Hindlimb muscle (tissue), 1 donor: ENCODE measurements at places on chromosomes 11 and 22.

DNA sequence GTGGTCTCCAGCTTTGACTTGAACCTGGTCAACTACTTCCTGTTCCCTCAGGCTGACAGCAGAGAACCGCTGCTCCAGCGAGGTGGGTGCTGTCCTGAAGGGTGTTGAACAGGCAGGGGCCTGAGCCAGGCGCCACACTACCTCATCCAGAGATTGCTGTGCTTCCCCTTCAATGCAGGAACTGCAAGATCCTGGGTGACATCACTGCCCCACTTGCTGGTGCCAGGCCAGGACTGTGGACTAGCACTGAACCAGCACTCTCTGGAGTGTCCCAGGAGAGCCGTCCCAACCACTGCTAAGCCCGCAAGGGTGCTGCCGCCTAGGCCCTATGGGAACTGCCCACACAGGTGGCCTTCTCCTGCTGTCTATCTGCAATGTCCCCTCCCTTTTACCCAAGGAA is 51.7 kb downstream of the GAB4 start:
- DNase-seq: no peak

DNA sequence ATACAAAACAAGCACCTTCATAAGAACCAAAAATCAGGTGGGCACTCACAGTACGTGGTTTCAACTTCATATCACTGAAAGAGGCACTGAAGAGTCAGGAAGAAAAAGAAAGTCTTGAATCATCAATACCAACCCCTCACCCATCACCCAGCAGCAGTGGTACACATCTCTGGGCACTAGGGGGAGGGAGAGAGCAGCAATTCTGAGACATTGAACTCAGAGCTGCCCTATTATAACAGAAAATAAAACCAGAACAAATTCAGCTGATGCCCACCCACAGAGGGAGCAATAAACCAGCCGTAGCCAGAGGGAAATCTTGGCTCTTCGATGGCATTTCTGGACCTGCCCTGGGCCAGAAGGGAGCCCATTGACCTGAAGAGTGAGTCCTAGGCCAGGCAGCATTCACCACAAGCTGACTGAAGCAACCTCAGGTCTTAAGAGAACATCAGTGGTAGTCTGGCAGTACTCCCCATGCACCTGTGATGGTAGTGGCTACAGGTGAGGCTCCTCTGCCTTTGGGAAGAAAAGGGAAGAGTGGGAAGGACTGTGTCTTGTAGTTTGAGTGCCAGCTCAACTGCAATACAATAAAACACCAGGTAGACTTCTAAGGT is 42.2 kb upstream of the FAM181B start:
- DNase-seq: no peak

GRCh38 chr11:76766521-76766920 is 16.6 kb upstream of the TSKU start:
- DNase-seq: no peak

DNA sequence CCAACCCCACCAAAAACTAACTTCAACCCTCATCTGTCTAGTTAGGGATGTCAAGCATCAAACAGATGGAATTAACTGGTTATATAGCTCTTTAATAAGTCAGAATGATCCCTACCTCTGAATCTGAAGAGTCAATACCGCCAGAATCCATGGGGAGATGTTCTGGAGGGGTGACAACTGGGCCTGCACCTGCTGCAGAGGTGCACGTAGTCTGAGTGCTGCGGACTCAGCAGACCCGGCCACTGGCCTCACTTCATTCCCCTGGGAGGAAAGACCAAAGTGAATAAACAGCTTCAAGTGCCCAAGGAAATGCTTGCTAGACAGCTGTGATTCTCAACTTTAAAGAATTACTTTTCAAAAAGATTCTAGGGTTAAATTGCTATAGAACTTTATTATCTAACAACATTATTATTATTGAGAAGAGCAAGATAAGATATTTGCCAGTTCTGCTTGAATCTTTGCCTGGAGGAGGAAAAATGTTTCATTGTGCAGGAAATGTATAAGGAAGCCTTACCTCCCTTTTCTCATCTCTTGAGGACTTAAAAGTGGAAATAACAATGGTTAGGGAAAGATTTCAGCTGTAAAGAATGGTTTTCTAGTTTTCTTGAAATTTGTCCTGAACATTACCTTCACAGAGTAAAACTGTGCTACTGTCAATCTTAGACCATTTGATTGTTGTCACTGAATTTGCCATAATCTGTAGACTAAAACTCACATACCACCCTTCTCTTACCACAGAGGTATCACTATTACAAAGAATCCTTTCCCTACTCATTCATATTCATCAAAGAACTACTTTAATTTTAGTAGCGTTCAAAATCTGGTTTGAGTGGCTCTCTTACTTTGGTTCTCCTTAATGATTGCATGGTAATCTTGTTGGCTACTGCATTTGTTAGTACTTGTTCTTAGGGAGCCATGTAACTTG is 4.2 kb downstream of the XBP1 start:
- no peak for DNase-seq

- DNase-seq: no peak
Observed at GRCh38 chr11:117187799-117188481, 9.4 kb downstream of the SIDT2 start.

GRCh38 chr11:898540-899190 is 11.9 kb downstream of the CHID1 start:
- DNase-seq: peak; percentile 29

- DNase-seq: no peak
Observed at GRCh38 chr22:35601743-35602615, 15.2 kb downstream of the MB start.

- no peak for DNase-seq
Observed at GRCh38 chr11:70353900-70354568, 44.3 kb upstream of the CTTN start.

- no peak for DNase-seq
Observed at GRCh38 chr11:68632802-68633201, 51.5 kb upstream of the GAL start.

DNA sequence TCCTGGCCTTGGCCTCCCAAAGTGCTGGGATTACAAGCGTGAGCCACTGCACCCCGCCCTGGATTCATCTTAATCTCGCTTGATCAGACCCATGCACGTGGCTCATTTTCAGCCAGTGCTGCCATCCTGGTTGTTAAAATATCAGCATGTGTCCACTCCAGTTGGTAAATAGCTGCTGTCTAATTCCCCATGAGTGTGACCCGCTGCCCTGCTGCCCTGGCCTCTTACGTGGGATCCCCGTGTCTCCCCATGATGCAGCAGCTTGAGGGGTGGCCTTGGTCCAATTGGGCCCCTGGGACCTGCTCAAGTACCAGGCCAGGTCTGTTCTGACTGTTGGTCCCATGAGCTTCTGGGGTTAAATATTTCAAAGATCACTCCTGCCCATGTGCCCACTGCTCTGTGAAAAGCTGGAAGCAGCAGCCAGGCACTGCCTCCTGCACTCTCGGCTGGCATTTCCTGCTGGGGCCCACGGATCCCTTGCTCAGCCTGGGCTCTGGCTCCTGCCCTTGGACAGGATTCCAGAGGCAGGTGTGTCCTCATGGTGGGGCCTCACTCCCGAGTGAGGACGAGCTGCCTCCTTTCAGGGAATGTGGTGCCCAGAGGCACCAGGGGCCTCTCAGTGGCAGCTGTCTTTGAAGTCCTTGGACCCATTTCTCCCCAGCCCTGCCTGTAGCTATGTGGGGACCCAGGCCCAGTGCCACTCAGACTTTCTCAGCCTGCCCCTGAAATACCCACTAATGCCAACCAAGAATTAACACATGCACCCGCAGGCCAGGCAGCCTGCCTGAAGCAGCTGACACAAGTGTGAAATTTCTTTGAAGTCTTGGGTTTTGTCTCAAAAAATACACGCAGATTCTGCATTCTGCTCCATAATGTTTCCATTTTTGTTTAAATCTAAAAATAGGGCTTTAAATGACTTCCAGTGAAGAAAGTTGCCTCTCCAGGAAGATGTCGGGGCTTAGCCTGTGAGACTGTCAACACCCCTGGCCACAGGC is 38.1 kb upstream of the PRDM11 start:
- no peak for DNase-seq

DNA sequence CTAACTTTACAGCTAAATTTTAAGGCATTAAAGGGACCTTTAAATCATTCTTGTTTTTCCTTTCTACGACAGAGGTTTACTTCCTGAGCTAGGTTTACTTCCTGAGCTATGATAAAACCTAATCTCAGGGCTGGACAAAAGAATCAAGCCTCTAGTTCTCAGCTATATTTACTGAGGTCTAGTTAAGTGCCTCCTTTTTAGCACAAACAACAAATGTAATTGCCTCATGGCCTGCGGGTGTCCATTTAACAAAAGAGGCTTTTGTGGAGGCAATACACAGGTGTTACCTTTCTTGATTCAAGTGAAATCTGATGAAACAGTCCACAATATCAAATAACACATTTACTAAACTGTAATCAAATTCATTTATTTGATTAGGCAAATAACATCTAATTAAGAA is 67.3 kb downstream of the IMMP1L start:
- DNase-seq: no peak

GRCh38 chr22:36068776-36069344 is 40.2 kb upstream of the RBFOX2 start:
- no peak for DNase-seq

DNA sequence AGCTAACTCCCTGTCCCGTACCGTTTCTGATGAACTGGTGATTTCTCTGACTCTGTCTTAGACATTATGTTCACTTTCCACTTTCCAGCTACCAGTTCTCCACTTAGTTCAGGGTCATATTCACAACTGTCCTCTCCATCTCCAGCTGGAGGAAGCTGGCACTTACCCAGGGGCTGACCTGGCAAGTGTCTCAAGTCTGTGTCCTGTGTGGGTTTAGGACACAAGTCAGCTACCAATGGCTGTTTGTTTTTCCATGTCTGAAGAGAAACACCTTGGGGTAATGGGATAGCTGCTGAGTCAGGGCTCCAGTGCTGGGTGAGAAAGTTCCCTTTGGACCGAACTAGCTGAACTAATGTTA is 134.4 kb downstream of the CSNK2A3 start:
- peak; percentile 36 for DNase-seq

DNA sequence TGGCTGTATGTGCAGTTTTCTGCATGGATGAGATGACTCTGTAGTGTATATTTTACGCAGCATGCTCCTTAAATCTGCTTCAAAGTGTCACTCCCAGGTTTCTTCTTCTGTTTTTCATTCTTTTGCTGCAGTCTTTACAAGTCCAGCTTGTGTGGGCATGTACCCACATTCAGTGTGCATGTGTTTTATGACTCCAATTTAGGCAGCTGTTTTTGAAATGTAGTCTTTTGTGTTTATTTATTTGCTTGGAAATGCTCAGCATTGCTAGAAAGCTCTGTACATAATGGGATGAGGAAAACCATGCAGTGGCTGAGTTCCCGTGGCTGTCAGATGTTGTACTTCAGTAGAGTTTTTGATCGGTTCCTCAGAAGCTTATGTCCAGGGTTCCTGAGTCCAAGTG is 138.5 kb downstream of the ARHGAP42 start:
- DNase-seq: no peak

DNA sequence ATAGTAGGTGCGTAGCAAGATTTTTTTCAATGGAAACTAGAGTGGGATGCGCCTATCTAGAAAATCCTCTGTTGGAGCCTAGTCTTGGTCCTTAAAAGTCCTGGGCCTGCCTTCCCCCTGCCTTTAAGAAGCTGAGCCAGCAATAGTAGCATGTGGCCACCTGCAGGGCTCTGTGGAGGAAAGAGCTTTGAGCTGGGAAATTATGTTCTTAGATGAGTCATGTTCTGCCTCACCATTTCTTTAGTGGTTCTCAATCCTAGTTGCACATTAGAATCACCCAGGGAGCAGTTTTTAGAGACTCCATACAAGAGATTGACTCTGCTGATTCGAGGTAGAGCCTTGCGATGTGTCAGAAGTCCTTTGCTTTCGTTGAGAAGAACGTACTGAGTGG is 133.5 kb downstream of the COMMD9 start:
- no peak for DNase-seq

GRCh38 chr11:8698917-8699441 is 16.4 kb downstream of the RPL27A start:
- DNase-seq: no peak

- DNase-seq: no peak
Observed at GRCh38 chr11:115298300-115299012, 205.8 kb downstream of the CADM1 start.

DNA sequence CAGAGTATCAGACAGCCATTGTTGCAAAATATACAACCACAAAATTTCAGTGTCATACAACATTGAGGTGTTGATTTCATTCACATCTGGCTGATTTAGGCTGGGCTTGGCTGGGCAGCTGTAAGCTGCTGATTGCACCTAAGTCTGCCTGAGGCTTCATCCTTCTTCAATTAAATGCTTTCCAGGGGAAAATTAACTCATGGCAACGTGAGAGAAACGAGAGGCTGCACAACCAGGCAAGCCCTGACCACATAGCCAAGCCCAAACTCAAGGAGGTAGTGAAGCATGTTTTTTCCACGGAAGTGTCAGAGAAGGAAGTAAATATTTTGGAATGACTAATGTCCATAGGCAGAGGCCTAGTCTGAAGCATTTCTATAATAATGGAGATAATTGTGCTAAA is 273.8 kb upstream of the ZC3H12C start:
- no peak for DNase-seq

GRCh38 chr11:15692739-15693138 is 578.0 kb downstream of the INSC start:
- DNase-seq: no peak

- DNase-seq: no peak
Observed at GRCh38 chr11:17921659-17922415, 91.0 kb downstream of the SERGEF start.

- no peak for DNase-seq
Observed at GRCh38 chr11:120121336-120121735, 16.6 kb downstream of the TRIM29 start.

DNA sequence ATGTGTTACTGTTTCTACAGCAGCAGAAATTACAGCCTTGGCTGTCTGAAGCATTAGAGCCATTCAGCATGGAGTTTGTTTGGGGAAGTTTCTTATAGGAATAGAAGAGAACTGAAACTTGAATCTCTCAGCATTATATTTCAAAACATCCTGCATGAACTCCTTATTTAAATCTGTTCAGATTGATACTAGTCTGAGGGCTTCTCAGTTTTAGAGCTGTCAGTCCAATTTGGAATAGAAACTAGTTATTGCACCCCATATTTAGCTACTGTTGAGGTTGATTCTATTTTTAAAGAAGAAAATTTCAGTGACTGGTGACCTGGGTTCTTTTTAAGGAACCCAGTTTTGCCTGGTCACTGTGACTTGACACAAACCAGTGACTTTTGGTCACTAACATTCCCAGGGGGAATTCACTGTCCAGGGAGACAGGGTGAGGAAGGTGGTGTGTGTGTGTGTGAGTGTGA is 126.0 kb upstream of the TTC12 start:
- no peak for DNase-seq

DNA sequence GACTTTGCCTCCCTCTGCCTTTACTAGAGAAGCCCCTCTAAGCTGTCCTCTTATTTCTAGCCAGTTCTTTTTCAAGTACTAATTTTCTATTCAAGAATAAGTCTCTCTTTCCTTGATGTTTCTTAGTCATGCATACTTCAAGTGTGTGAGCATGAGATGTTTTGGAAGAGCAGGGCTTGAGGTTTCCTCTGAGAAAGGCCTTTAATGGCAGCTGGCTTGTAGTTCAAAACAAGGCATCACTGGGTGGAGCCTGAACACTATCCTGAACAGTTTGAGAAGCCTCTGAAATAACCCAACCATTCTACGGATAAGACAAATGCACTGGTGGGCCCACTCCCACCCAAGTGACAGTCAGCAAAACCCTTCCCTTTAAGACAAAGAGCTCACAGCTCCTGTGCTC is 37.6 kb downstream of the CLDN25 start:
- DNase-seq: no peak
